T-helper 1 cell (primary cell): ENCODE measurements at places on chromosomes 16 and 17.

GRCh38 chr17:77453613-77454241, 313.0 kb downstream of the SEC14L1 start:
- DNase-seq: no peak

GRCh38 chr16:84050316-84050715, 7.7 kb upstream of the SLC38A8 start:
- no peak for DNase-seq

- DNase-seq: no peak
Measured at GRCh38 chr16:80608946-80609345, 68.2 kb downstream of the DYNLRB2 start.

DNA sequence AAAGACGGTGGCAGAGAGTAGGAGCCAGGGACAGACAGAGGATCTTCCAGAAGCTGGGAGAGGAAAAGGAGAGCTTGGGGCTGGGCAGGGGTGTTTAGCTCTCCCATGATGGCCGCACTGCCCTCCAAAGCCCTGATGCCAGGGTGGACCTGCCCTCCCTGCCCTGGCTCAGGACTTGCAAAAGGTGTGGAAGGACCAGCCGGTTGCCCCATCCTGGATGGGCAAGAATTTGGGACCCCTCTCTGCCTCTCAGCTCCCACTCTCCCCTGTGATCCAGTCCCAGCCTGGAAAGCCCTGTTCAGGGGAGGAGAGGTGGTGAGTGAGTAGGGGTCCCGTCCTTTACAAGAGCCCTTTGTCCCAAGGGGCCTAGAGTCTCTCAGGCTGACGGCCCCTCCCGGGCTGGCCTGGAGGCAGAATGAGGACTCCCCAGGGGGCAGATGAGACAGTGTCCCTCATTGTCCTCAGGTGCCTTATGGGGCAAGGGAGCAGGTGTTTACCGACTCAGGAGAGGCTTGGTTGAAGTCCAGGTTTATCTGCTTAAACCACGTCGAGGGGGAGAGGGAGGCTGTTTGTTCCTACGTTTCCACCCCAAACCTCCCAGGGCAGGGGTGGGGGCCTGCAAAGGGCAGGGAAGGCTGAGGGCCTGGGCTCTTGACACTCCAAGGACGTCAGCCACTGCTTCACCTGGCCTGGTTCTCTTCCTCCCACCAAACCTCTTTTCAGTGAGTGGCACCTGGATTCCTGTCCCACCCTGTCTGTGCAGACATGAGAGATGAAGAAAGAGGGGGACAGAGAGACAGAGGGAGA, 19.3 kb upstream of the ITGA3 start:
- no peak for DNase-seq

DNA sequence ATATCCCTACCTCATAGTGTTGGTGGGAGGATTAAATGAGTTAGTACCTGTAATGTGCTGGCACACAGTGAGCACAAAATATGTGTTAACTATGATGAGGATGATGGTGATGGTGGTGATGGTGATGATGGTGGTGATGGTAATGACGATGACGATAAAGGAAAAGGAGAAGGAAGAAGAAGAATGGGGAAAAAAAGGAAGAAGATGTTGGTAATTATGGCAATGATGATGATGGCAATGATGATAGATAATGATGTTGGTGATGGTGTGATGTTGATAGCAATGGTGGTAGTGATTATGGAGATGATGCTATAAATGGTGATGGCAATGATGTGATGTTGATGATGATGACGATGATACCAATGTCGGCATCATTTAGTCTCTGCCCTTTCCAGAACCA, 270.2 kb downstream of the GRIN2A start:
- no peak for DNase-seq

- DNase-seq: no peak
Measured at GRCh38 chr17:4110152-4110551, 32.7 kb downstream of the ZZEF1 start.

GRCh38 chr16:24151482-24151939, 104.6 kb upstream of the CACNG3 start:
- peak; percentile 45 for DNase-seq

DNA sequence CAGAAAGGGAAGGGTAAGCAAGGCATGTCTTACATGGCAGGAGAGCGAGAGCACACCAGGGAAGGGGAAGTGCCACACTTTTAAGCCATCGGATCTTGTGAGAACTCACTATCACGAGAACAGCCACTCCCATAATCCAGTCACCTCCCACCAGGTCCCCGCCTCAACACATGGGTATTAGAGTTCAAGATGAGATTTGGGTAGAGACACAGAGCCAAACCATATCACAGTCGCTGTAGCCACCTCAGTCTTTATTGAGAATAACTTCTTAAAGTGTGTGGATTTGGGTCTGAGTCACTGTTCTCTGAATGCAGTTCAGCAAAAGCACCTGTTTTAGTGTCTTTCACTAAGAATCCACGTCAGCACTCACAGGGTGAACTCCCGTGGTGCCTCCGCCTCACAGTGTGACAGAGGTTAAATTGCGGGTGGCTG, 195.2 kb upstream of the CHMP6 start:
- DNase-seq: no peak

DNA sequence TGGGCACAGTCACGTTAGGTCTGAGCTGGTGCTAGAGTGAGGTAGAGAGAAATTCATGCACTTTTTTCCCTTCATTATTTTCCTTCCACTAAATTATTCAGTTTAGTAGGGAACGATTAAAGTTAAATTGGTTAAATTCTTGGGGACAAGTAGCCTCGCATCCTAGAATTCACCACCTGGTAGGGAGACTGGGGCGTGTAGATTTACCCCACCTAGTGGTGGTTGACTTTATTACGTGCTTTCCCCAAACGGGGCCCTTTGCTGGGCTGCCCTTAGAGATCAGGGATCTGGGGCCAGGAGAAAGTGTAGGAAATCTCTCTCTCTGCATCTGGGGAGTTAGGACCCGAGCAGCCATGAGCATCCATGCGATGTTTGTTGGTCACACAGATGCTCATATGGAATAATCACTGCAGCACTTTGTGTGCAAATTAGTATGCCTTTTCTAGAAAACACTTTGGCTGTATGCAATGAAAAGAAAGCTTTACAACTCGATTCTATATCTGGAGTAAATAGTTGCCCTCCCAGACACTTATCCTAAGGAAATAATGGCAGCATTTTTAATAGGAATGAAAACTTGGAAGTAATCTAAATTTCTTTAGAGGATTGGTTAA, 107.0 kb downstream of the PLCG2 start:
- no peak for DNase-seq

DNA sequence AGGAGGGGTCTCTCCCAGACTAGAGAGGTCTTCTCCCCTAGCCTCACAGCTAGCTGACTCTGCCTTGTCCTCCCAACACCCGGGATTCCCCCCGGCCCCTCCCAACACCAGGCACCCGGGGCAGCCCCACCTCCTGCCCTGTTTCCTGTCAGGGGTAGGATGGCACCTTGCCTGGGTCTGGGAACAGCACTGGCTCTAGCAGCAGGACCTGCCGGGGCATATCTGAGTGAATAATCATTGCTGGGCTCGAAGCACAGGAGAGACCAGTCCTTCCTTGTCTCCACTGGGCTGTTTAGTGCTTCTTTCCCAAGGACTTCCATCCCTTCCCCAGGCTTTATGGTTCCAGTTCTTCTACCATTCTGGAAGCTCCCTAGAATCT, 25.7 kb downstream of the MINK1 start:
- DNase-seq: no peak

DNA sequence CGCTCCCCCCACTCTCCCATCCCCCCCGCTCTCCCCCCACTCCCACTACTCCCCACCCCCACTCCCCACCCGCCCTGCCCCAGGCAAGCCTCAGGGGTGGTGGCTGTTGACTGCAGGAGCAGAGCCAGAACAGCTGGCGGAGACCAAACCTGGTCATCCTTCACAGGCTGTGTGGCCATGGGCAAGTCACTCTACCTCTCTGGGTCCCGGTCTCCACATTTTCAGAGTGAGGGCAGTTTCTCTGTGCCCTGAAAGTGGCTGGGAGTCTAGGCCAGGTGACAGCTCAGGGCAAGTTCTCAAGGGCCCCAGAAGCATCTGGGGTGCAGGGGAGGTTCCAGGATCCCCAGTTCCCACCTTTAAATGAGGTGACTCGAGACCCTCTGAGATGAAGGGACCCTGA, 15.1 kb upstream of the BAHCC1 start:
- DNase-seq: no peak

DNA sequence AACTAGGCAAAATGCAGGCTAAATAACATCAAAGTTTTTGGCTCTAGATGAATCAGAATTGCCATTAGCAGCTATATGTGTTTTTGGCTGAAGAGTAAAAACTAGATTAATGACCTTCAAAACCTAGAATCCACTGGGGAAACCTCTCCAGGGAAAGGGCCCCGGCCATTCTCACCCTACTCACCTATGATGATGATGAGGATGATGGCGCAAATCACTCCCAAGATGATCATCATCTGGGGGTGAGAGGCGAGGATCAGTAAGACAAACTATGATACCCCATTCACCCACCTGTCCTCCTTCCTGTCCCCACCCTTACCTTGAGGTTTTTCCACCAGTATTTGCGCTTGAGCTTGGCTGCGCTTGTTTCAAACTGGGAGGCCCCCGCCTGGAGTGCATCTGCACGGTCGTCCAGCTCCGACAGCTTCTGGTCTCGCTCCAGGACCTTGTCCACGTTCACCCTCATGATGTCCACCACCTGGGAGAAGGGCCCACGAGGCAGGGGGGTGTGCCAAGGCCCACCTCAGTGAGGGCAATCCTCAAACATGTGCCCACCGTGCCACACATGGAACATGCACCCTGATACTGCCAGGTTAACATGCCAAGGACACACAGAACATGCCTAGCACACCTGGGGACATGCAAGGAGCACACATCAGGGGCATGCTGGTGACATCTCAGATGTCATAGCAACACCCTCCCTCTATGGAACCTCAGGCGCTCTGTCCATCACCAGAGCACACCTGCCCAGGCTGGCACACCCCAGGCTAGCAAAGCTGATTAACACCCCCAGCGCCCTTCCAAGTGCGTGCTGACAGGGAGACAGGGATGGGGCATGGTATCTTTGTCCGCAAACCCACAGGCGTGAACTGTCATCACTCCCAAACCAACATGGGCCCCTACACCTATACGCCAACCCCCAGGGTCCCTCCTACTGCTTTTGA, 1.2 kb downstream of the VAMP2 start:
- DNase-seq: no peak

- DNase-seq: no peak
Measured at GRCh38 chr17:71550675-71551074, 570.1 kb upstream of the SOX9 start.

DNA sequence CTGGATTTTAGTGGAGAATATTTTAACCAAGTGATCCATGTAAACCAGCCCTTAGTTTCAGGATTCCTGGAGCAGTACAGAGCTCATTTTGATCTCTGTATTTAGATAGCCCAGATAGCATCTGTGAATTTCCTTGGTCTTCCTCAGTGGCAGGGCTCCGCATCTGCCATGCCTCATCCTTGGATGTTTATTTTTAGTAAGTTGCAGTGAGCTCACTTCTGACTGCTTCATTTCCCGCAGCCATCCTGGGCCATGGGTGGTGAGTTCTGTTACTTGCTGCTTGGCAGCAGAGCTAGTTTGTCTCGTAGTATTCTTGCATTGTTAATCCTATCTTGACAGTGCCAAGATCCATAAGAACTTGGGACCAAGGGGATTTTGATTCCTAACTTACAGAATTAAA, 33.7 kb downstream of the IST1 start:
- DNase-seq: no peak

DNA sequence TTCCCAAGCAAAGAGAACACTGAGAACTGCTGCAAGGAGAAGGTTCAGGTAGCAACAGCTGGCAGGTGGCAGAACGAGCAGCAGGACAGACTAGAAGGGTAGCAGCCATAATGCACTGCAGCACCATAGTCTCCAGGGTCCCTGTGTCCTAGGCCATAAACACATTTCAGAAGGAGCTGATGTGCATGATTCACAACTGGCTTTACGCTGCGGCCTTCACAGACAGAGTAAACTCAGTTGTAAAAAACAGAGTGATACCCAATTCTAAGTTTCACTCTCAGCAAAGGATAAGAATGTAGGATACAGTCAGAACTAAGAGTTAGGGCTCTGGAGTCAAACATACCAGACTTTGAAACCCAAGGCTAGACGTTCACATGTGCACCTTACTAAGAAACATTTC, 24.4 kb downstream of the ARHGAP17 start:
- DNase-seq: no peak

- no peak for DNase-seq
Measured at GRCh38 chr17:78667741-78668640, 90.8 kb upstream of the DNAH17 start.

- no peak for DNase-seq
Measured at GRCh38 chr16:4373356-4373908, 1.8 kb downstream of the VASN start.

DNA sequence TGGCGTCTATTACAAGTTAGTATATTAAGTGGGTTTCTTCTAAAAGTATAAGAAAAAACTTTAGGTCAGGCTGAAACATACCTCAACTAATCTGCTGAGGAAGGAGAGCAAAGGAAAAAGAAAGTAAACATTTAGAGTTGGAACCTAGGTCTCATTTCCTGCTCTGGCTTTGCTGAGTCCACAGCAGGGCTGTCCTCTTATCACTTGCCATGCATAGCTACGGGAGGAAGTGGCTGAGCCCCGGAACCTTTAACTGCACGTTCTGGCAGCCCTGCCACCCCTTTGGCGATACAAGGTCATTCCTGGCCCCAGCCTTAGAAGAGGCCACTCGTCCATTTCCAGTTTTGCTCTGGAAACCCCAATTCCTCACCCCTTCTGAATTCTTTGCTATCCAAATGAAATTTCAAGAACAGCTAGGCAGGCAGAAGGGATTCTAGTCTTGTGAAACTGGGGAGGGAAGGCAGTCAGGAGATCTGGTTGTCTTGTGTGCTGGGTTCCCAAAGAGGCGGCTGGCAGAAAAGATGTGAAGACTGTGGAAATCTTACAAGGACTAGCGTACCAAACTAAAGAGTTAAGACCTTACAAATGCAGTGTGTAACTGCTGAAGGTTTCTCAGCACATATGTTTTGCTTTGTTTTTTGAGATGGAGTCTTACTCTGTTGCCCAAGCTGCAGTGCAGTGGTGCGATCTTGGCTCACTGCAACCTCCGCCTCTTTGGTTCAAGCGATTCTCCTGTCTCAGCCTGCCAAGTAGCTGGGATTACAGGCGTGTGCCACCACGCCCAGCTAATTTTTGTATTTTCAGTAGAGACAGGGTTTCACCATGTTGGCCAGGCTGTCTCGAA, 19.1 kb downstream of the WIPI1 start:
- no peak for DNase-seq

- DNase-seq: no peak
Measured at GRCh38 chr16:47553853-47554564, 92.9 kb downstream of the PHKB start.
